ENCODE measurements at places on chromosomes 4 and X.
A peak's percentile ranks its signal among the peaks of the same experiment; 100 is the strongest.

DNA sequence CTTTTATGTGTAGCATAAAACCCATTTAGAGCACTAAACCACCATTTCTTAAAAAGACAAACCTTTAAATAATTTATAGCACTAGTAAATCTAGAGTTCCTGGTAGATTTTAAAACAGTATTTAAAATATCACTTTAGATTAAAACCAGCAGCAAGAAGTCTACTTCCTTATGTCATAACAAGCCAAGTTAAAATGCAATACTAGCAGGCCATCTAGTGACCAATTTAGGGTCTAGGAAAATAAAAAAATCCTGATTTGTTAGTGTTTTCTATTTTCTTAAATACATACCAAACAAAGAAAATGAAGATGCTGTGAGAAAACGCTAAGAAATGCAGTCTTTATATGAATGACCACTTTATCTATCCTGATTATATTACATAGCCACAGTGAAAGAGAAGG is 53.9 kb downstream of the PAPSS1 start:
- no peak for DNase-seq

DNA sequence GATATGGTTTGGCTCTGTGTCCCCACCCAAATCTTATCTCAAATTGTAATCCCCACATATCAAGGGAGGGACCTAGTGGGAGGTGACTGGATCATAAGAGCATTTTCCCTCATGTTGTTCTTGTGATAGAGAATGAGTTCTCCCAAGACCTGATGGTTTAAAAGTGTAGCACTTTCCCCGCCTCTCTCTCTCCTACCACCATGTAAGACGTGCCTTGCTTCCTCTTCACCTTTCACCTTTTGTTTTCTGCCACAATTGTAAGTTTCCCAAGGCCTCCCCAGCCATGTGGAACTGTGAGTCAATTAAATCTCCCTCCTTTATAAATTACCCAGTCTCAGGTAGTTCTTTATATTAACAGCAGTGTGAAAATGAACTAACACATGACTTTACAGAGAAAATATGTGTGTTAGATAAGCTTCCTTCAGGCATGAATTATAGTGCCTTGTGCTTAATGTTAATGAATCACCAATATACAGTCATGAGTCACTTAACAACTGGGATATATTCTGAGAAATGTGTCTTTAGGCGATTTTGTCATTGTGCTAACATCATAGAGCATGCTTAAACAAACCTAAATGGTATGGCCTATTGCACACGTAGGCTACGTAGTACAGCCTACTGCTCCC is 37.9 kb downstream of the PDGFC start:
- no peak for DNase-seq

- DNase-seq = no peak
Observed at GRCh38 chr4:40586034-40586433, 43.6 kb downstream of the RBM47 start.

GRCh38 chr4:2931512-2932301 is 31.5 kb downstream of the NOP14 start:
- DNase-seq = peak; percentile 52

GRCh38 chrX:71222929-71223328 is at the start of gene GJB1:
TSS of gene GJB1 (plus strand) at chrX:71223224. CDS start at chrX:71223708, 484 bp downstream.
- DNase-seq = no peak

DNA sequence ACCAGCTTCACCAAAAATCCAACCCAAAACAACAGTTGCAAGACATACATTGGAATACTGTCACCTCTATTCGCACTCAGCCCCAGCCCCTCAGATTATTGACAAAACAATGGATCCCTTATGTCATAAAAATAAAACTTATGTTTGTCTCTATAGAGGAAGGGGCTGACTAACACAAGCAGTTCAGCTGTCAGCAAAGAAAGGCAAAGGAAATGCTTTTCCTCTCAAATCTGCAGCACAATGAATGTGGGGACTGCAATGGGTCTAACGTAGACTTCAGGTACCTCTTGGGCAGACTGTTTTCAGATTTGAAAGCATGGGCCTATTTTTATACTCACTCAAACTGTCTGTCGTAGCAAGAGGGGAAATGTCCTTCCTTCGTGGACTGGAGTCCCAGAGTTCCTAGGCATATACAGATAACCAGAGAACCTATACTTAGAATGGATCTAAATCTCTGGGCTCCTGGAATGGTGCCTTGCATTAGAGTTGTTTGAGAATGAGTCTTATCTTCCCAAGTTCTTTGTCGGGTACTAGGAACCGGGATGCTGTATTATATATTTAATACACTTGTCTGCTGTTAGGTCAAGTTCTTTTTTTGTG is 307.7 kb upstream of the DDX53 start:
- no peak for DNase-seq

DNA sequence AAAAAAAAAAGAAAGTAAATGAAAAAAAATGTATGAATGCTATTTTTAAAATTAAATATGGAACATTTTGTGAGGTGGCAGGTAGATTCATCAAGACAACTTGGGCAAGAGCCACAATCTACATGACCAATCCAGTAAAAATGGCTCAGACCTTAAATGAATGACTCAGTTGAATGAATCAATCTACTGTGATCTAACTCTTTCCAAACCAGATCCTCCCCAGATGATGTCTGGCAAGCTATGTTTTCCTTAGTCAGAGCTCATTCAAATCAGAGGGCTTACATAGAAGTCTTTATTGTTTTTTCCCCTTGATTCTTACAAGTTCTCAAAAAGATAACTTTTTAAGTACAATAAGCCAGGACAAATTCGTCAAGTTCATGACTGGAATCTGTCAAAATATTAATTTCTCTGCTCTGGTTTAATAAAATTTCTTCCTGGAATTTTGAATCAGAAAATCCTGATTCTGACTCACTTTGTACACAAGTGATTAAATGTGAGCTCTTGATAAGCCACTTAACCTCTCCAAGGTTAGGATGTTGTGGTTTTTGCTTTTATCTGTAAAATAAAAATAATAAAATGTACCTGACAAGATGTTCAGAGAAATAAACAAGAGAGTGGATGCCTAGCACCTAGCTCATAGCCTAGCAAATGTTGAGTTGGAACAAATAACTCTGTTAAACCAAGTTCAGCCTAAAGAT is 105.6 kb upstream of the SMIM31 start:
- DNase-seq = no peak

- DNase-seq = no peak
Observed at GRCh38 chr4:114286262-114286810, 306.9 kb upstream of the ARSJ start.

GRCh38 chr4:2092669-2093053 is 33.5 kb downstream of the NAT8L start:
- DNase-seq = no peak

DNA sequence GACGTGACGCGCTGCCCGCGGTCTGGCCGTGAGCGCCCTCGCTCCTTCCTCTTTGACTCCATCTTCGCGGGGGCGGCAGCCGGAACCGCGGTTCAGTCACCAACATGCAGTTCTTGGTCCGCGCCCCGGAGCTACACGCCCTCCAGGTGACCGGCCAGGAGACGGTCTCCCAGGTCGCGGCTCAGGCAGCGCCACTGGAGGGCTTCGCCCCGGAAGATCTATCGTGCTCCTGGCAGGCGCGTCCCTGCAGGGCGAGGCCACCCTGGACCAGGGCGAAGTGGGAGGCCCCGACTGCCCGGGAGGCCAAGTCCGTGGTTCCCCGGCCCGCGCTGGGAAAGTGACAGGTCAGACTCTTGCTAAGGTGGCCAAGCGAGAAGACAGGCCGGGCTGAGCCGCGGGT is 2.9 kb downstream of the TRIML2 start:
- no peak for DNase-seq

DNA sequence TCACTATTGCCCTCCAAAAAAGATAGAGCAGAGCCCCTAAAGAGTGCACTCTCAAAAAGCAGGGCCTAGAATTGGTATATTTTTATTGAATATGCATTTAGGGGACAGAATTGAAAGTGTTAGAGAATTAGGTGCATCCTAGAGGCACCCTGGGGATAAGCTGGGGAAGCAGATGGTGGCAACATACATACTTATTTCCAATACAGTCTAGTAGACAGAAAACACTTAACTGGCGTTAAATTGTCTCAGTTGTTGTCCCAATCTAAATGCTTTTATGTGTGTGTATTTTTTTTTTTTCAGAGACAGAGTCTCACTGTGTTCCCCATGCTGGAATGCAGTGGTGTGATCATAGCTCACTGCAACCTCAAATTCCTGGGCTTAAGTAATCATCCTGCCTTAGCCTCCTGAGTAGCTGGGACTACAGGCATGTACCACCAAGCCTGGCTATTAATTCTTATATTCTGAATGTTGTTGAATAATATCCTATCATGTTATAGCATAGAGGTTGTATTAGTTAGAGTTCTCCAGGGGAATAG is 481.8 kb downstream of the GRXCR1 start:
- no peak for DNase-seq

DNA sequence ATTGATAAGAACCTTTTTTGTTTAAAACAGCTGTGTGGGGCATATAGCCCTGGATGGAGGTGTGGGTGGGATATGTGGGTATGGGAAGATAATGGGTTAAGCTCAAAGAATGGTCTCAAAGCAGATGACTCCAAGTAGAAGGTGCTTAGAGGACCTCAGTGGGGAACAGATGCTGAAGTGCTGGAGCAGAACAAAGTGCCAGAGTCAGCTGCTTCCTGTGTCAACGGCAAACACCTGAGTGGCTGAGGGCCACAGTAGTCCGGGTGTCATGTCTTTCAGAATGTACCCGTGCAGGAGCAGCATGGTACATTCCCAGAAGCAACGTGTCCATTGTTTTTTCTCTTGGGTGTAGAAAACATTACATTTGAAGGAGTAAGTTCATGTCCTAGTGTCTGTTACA is 210.6 kb downstream of the CCNG2 start:
- DNase-seq = no peak

- DNase-seq = no peak
Observed at GRCh38 chrX:76147106-76147505, 25.8 kb upstream of the PBDC1 start.

- no peak for DNase-seq
Observed at GRCh38 chrX:40166582-40166981, 68.8 kb upstream of the BCOR start.
